ENCODE measurements at places on chromosomes 7 and 10.

GRCh38 chr10:123145542-123146012 lies 2.4 kb upstream of the HMX2 start:
- no peak for DNase-seq

DNA sequence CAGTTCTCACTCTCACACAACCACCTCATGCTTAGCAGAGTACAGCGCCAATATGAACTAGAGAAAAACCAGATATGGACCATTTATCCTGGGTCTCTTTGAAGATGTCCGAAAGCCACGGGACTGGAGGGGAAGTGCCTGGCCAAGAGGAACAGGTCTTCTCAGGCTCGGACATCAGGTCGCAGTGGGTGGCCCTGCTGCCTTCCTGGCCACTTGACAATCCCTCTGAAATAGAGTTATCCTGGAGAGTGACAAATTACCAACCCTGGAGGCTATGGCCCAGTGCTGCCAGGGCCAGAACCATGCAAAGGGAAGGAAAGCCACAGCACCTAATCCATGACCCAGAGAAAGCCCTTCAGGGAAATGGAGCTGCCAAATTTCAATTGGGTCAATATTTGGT lies 646.8 kb upstream of the NRP1 start:
- DNase-seq: no peak

DNA sequence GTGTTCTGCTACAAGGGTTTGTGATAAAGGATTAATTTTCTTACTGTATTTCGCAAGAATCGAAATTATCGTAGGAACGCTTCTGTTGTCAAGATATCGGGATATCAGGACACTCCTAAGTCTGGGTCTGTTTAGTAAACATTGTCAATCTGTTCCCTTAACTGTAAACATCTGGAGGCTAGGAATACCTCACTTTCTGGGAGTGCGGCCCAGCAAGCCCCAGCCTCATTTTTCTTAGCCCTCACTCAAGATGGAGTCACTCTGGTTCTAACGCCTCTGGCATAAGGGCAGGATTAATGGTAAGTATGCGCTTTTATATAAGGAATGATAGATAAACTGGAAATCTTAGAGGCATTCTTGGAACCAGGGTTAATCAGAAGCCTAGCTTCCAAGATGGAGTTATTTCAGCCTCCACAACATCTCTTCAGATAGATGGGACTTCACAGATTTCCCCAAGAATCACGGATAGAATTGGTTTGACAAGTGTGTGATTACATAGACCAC lies 30.1 kb upstream of the CCL24 start:
- DNase-seq: no peak

- DNase-seq: no peak
Observed at GRCh38 chr7:88278881-88279280, 27.8 kb downstream of the STEAP4 start.

DNA sequence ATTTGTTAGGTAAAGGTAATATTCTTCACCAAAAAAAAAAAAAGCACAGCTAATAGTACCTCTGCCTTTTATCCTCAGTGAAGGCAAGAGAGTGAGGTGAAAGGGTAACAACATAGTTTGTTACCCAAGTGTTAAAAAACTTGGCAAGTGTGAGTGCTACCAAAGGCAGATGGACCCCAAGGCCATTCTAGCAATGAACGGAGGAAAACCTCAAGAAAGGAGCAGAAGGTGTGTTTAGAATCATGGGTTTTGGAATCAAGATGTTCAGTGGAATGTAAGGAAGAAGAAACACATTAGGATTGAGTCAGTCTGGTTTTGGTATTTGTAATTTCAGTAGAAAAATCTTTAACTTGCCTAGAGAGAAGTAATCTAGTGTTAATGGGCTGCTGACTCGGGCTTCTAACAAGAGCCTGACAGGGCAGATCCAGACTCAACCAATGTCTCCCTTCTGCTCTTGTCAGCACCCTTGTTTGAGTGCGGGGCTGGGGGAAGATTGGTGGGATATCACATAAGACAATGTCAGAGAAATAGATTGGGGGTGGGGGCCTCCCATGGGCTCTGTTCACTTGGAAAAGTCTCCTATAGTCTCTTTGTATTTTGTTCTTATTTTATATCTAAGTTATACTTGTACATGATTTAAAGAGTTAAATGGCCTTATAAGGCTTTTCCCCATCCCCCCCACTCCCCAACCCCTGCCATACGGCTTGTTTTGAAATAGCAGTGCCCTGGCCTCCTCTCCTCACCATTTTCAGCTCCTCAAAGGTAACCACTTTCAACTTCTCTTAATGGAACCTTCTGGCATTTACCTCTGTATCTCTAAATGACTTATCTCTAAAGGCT lies 44.4 kb downstream of the SCD start:
- no peak for DNase-seq

DNA sequence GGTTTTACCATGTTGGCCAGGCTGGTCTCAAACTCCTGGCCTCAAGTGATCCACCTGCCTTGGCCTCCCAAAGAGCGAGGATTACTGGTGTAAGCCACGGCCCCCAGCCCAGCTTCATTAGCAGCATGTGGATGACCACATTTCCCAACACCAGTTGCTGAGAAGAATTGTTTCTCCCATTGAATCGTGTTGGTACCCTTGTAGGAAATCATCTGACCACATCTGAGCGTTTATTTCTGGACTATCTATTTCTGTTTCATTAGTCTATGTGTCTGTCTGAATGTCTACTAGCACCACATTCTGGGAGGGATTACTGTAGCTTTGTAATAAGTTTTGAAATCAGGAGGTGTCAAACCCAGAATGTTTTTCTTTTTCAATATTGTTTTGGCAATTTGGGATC lies 89.6 kb downstream of the LCOR start:
- no peak for DNase-seq

- no peak for DNase-seq
Observed at GRCh38 chr10:33802566-33802965, 468.1 kb upstream of the NRP1 start.

DNA sequence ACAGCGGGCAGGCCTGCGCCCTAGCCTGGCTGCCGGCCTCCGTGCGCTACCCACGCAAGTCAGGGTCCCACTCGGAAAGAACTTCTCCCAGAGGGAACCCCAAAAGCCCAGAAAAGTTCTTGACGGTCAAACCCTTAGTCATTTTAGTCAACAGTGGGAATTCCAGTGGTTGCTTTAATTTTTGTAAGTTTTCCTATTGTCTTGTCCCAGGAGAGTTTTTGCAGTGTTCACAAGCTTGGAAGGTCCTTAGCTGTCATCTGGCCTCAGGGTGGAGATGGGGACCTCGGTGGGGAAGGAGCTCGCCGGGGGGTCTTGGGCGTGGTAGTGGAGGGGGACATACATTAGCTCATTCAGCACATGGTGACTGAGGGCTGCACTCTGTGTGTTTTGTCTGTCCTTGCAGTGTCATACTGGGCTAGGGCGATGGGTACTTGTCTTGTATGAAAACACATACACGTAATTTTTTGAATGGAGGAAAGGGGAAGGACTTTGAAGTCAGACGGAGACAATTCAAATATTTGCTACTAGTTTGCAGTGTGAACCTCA lies 736 bp downstream of the MINDY4 start:
- no peak for DNase-seq

GRCh38 chr7:73963252-73963822 lies 64.6 kb upstream of the ELN start:
- no peak for DNase-seq

- no peak for DNase-seq
Observed at GRCh38 chr10:3503299-3503698, 281.7 kb downstream of the KLF6 start.

GRCh38 chr7:133858311-133858710 lies 268.8 kb upstream of the LRGUK start:
- DNase-seq: no peak

- no peak for DNase-seq
Observed at GRCh38 chr7:113246738-113247137, 128.4 kb upstream of the SMIM30 start.

DNA sequence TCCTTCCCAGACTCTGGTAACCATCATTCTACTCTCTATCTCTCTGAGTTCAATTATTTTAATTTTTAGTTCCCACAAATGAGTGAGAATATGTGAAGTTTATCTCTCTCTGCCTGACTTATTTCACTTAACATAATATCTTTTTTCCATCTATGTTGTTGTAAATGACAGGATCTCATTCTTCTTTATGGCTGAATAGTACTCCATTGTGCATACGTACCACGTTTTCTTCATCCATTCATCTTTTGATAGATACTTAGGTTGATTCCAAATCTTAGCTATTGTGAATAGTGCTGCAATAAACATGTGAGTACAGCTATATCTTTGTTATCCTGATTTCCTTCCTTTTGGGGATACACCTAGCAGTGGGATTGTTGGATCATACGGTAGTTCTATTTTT lies 23.9 kb downstream of the RPA3 start:
- no peak for DNase-seq

DNA sequence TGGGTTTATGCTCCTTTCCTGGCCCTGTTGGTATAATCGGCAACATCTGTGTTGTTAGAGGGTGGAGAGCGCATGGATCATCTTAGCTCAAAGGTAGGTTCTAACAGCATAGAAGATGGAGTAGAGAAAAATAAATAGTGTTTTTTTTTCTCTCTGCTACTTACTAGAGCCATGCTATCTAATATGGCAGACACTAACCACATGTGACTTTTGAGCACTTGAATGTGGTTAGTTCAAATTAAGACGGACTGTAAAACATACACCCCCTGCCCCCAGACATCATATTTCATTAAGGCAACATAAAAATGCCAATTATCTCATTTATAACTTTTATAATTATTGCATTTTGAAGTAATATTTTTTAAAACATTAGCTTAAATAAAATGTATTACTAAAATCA lies 525.1 kb downstream of the KIF20B start:
- DNase-seq: no peak

- DNase-seq: no peak
Observed at GRCh38 chr7:68911754-68912153, 686.5 kb upstream of the AUTS2 start.

DNA sequence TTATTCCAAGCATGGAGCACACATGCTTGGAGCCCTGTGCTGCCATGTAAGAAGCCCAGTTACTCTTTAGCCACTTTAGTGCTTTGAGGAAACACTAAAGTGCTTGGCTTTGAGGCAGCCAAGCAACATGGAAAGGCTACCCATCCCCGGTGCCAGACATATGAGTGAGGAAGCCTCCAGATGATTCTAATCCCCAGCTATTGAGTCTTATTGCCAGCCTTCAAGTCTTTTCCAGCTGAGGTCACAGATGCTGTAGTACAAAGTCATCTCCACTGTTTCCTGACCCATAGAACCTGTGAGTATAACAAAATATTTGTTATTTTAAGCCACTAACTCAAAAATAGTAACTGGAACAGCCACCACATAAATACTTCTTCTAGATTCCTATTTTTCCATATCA lies 91.4 kb upstream of the CYP26C1 start:
- DNase-seq: peak; percentile 55

DNA sequence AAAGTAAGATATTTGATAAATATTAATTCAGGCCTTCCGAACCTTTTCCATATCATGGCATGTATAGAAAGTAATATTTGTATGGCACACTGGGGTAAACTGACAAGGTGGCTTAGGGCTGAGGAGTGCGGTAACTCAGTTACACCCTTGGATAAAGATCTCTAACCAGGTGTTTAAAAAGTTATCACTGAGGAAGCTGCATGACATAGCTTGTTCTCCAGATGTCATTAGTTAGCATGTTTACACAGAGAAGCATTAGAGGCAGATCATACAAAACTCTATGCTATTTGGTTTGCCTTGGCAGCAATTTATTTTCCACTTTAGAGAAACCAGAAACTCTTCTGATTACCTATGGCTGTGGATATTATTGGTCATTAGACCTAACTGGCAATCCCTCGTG lies 118.2 kb downstream of the ST7 start:
- no peak for DNase-seq

DNA sequence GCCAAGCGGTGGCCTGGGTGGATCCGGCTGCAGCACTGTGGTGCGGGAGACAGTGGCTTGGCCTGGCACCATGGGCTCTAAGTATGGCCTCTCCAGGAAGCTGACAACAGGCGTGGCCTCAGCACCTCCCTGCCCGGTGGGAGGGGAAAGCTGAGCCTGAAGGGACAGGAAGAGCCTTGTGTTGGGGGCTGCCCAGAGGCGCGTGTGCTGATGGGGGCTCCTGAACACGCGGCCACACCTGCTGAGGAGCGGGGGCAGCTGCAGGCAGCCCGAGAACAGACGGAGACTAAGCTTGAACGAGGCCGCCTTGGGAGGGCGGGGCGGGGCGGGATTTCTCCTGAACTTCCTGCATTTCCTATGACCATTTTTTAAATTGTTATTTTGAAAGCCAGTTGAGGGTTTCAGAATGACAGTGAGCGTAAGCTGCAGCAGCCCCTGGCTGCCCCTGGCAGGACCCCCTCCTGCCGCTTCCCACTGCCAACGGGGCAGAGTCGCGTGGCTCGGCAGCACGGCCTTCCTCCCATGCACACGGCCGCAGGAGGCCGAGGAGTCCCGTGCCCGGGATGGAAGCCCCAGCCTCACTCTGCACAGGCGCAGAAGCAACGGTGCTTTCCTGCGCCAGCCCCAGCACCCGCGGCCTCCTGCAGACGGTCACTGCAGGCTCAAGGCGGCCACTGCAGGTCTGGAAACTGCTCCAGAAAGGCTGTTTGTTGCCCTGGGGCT lies 43.2 kb downstream of the DPYSL4 start:
- no peak for DNase-seq

GRCh38 chr7:128137181-128137580 lies 103.9 kb upstream of the LEP start:
- DNase-seq: peak; percentile 78

DNA sequence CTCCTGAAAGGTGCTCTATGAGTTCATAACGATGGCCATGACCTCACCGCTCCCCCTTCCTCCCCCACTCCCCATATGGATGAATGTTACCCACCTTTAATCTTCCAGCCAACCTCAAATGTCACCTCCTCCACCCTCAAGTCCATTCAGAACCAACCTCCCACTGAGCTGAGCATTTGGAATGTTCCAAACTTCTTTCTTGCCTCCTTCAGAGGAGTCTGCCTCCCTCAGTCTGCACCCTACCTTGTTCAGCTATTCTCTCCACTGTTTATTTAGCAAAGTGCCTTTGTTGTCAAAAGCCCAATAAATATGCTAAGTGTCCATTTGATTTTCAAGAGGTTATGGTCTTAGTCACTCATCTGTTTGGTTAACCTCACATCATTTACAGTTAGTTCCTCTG lies 22.9 kb upstream of the MTPAP start:
- DNase-seq: no peak

- no peak for DNase-seq
Observed at GRCh38 chr7:122727759-122728158, 25.0 kb upstream of the RNF148 start.

DNA sequence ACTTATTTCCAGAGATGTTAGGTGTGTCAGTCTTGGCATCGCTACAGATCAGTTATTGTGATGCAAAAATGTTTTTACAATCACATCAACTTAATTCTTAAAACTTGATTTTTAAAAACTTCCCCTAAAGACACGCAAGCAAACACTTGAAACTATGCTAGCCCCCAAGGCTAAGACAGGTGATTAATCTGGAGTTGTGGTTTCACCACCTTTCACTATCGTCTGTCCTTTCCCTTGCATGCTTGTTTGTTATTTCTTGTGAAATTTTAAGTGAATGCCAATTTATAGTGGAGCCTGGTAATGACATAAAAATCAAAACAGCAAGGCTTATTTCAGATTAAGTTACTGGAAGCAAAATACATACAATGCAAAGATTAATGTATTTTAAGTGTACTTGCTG lies 70.4 kb downstream of the SLC35B4 start:
- DNase-seq: no peak
